ENCODE measurements at places on chromosomes 6 and 20.

DNA sequence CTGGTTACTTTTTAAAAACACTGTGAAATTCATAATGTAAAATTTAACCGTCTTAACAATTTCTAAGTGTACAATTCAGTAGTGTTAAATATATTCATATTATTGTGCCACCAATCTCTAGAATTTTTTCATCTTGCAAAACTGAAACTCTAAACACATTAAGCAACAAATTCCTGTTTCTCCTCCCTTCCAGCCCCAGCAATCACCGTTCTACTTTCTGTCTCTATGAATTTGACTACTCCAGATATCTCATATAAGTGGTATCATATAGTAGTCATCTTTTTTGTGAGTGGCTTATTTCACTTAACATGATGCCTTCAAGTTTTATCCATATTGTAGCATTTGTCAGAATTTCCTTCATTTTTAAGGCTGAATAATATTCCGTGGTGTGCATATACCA is 44.7 kb downstream of the RSPH3 start:
- no peak for DNase-seq

DNA sequence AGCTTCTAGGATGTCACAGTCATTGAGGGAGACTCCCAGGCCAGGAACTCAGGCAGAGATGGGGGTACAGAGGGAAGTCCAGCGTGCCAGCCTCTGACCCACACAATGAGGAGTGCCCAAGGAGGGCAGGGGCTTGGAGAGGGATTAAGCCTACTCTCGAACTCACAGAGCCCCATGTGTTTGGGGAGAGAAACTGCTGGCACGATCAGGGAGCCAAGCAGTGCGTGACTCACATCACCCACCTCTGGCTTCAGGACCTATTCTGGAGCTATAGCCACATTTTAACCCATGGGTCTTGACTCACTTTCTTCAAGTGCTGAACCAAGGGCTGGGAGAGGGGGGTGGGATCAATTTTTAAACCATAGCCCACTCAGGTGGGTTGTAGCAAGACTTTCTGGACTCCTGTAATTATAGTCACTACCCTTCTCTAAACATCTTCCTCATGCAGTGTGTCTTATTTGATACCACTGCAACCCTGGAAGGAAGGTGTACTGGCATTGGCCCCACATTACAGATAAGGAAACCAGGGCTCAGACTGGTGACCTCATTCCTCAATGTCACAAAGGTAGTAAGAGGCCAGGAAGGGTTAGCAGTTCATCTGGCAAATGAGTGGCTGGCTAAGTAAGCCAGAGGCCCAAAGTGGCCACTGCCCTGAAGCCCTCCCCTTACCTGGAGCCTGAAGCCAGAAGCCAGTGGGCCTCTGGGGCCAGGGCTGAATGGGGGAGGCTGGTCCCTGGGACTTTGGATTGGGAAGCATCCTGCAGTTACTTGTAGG is 12.0 kb downstream of the FOXP4 start:
- no peak for DNase-seq

DNA sequence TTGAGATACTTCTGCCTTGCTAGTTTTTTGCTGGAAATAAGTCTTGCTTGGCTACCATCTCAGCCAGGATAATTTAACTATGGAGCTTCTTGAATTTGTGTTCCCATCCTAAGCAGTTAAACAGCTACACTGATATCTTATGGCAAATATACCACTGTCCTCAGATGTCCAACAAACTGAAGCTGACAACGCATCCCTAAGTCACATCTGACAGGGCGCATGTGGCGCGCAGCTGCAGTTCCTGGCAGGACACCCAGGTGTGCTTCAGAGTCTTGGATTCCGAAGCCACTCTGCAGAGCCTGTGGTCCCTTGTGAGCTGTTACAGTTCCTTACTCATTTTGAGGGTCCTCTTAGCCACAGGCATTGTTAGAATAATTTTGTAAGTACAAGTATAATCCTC is 127.9 kb downstream of the WDR27 start:
- no peak for DNase-seq

- DNase-seq: no peak
Observed at GRCh38 chr6:129795261-129795660, 65.9 kb downstream of the TMEM244 start.

- DNase-seq: no peak
Observed at GRCh38 chr20:52975029-52975732, 3.0 kb downstream of the TSHZ2 start.

- DNase-seq: no peak
Observed at GRCh38 chr20:57392512-57393271, 1.5 kb downstream of the RBM38 start.

GRCh38 chr6:72102561-72102960 is 216.2 kb downstream of the RIMS1 start:
- no peak for DNase-seq

- no peak for DNase-seq
Observed at GRCh38 chr6:88992741-88993552, 29.5 kb upstream of the RNGTT start.

All from breast epithelium (tissue), 4 donors.